ENCODE measurements at places on chromosomes 4 and X.

- no peak for DNase-seq
Measured at GRCh38 chr4:85166318-85166717, 199.8 kb upstream of the WDFY3 start.

- DNase-seq: no peak
Measured at GRCh38 chr4:8647094-8647570, 54.6 kb downstream of the CPZ start.

DNA sequence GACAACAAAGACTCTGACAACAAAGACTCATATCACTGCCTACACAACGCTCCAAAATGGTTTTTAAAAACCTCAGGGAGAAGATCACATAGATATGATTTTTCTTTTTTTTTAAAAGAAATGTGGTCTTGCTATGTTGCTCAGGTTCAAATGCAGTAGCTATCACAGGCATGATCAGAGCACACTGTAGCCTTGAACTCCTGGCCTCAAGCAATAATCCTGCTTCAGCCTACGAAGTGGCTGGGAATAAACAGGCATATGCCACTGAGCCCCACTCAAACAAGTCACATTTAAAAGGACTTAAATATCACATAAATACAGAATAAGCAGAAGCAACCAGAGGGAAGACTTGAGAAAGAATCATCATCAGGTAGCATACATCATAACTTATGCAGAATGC lies 14.7 kb downstream of the DHX15 start:
- DNase-seq: no peak

DNA sequence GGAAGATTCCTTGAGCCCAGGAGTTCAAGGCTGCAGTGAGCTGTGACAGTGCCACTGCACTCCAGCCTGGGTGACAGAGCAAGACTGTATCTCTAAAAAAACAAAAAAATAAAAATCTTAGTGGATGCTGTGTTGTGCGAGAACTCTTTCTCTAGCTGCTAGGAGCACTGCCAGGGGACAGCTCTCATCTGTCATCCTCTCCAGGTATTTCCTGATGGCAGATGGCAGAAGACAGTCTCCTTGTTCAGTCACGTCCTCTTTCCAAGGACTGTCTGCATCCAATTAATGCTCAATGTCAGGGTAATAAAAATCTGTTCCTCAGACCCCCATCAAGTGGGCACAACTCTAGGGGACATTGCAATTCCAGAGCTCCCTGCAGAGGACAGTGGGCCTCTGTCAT lies 29.2 kb downstream of the PPM1K start:
- DNase-seq: no peak

- no peak for DNase-seq
Measured at GRCh38 chrX:132877954-132878536, 80.4 kb downstream of the HS6ST2 start.

DNA sequence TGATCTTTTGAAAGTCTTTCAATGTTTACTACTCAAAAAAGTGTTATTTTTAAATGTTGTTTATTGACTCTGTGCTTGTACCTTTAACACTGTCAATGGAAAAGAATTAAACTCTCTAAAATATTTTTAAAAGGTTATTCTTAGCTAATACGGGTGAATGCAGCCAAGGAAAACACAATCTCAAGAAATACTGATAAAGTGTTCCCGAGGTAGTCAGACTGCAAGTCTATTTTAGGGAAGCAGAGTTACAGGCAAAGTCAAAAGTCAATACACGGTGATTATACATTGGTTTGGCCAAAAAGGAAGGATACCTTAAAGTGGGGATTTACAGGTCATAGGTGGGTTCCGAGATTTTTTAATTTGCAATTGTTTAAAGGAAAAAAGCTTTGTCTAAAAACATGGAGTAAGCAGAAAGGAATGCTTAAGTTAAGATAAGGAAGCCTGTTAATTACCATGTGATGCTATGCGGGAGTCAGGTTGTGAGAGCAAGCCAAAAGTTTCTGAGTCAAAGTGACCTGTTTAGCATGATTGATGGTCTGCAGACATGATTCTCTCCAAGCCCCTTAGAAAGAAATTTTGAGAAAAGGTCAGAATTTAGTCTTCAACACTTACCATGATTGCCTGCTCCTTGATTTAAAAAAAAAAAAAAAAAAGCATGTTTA lies 288.4 kb downstream of the KLHL4 start:
- DNase-seq: no peak

DNA sequence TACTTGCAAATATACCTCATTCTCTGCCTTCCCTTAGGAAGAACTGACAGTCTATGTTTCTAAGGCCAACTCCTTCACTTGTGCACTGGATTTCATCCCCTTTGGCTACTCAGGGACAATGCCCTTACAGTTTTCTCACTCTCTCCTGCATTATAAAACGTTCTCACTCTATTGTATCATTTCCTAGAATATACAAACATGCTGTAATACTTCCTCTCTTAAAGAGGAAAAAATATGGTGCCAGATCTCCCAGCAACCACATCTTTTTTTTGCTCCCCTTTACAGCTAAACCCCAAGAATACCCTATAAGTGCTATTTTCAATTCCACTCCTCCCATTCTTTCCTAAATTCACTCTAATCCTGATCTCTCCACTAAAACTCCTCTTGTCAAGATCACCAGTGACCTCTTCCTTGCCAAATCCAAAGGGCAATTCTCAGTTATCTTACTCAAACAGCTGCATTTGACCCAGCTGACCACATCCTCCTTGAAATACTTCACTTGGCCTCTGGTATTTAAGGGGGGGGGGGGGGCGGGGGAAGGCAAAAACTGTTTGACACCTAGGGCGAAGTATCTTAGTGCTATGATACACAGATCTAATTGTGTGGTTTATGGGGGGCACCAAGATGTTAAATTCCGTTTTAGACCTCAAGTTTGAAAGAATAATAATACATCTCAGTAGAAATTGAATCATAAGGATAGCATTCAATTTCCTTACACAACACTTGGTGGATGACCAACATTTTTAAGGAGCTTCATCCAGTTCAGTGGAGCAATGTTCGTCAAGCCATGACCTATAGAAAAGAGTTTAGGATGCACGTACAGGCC lies 1.6 kb downstream of the RCHY1 start:
- no peak for DNase-seq

GRCh38 chr4:168802222-168802621 lies 207.8 kb downstream of the CBR4 start:
- no peak for DNase-seq

DNA sequence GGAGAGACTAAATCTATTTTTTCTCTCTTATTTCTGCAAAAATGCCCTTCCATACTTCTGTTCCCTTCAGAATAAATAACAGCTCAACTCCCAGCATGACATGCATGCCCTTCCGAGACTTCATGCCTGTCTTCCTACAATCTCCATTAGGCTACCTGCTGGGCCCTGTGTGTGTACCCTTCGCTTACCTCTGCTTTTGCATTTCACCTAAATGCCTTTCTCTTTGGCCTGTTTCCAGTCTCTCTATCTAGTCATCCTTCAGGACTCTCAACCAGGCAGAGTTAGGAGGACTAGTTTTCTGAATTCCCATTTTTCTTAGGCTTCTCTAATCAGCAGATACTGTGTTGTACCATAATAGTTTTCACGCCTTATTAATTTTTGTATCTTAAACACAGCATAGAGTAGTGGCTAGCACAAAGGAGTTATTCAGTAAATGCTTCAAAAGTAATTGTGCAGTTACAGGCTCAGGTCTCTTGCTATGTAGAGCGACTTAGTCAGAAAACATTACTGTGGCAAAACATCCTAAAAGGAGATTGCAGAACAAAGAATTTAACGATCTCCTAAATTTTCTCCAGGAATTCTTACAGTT lies 20.5 kb downstream of the SEPTIN11 start:
- DNase-seq: no peak

GRCh38 chr4:145939441-145939750 lies 773 bp upstream of the ZNF827 start:
- no peak for DNase-seq

- no peak for DNase-seq
Measured at GRCh38 chr4:25011135-25011866, 19.4 kb downstream of the LGI2 start.

DNA sequence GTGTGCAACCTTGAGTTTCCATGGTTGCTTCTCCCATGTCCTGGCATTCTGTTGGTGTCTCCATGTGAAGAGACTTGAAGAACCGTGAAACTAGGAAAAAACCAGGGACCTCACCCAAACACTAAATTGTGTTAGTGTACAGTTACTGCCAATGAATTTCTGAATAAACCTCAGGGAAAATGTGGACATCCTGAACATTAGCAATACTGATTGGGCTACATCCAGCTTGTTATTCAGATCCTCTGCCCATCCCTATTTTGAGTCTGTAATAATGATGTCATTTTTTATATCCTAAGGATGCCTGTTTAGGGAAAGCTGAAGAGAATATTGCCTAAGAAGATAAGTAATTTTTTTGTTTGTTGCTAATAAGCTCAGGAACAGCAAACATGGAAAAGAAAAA lies 262.7 kb downstream of the TMA16 start:
- no peak for DNase-seq

- no peak for DNase-seq
Measured at GRCh38 chr4:19074036-19074435, 1052.5 kb upstream of the LCORL start.

DNA sequence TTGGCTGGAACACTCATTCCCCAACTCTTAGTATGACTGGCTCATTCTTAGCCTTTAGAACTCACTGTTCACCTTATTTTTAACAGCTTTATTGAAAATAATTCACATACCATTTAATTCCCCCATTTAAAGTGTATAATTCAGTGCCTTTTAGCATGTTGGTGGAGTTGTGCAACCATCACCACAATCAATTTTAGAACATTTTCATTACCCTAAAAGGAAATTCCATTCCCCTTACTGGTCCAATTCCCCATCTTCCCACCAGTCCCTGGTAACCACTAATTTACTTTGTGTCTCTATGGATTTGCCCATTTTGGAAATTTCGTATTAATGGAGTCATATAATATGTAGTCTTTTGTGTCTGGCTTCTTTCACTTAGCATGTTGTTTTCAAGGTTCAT lies 19.7 kb downstream of the NHSL2 start:
- DNase-seq: no peak

DNA sequence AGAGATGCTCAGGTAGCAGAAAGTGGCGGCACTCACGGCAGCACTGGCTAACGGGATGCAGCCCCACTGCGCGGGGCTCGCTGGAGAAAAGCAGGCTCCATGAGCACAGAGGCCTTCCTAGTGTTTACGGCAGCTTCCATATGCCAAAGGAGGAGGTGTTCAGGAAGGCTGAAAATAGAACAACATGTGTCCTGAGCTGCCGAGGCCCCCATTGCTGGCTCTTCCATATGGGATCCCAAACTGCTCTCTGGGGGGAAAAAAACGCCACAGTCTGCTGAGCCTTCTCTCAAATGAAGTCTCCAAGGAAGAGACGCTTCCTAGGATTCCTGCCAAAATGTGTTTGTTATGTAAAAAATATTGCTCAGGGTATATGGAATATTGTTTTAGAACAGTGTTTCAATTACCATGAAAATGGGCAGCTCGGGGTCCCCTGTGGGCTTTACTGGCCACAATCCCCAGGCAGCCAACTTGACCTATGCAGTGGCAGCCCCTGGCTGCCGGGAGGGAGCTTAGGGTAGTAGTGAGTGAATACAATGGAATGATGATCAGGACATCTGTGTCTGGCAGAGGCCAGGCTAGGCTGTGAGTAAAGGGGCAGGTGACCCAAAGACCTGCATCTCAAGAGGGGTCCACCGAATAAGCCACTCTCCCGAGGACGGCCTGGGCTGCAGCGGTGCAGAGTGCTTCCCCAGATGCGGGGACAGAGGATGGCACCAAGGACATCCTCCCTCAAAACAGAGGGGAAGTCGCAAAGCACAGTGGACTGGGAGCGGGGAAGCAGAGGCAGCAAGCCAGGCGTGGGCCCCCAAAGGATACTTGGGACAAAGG lies 170.1 kb downstream of the AFAP1 start:
- DNase-seq: no peak

- DNase-seq: no peak
Measured at GRCh38 chrX:47175588-47175980, 18.0 kb upstream of the UBA1 start.

GRCh38 chr4:105150503-105150902 lies 3.8 kb downstream of the TET2 start:
- DNase-seq: no peak

DNA sequence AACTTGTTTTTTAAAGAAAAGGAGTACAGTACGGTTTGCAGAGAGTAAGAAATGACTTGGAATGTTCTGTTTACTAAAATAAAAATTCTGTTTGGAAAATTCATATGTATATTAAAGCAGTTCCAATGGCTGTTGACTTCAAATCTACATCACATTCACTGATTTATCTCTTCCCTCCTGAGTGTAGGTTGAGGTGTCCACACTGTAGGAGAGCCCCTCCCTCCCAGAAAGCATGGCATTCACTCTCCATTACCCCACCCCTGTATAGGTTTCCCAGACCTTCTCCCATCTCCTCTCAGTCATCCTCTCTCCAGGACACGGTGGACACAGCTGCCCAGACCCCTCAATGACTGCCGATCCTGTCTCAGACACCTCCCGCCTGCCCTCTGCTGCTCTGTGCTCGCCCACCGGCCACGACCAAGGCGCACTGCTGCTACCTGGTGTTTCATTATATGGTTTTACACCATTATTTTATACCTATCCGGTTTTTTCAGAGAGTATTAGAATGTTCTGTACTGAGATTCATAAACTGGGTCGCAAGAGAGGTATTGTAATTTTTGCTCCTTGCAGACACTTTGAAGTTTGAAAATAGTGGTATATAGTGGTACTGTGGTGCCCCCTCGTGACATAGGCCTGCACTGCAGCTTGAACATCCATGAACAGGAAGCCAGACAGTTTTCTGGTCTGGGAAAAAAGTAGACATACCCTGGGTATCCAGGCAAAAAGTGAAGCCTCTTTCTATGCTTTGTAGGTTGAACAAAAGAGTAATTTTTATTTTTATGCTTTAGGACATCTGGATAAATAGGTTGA lies 38.8 kb upstream of the BEX4 start:
- DNase-seq: no peak

GRCh38 chr4:182878633-182879495 lies 38.3 kb downstream of the DCTD start:
- DNase-seq: no peak

GRCh38 chrX:16979226-16979625 lies 32.8 kb downstream of the REPS2 start:
- no peak for DNase-seq

DNA sequence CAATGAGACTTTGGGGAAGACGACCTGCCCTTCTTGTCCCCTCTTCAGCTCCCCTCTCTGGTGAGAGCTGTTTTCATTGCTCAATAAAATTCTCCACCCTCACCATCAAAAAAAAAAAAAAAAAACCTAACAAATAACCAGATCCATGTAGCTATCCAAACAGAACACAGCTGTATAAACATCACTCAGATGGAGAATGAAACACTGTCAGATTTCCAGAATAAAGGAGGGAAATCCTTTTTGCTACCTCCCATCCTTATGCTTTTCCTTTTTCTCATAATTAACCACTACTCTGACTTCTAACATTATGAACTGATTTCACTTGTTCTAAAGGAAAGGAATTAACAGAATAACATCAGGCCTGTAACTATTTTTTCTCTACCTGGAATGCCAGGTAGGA lies 155.6 kb downstream of the PPP4R3C start:
- no peak for DNase-seq

- DNase-seq: no peak
Measured at GRCh38 chr4:169744601-169745000, 13.1 kb downstream of the HPF1 start.

All from skeletal muscle cell (primary cell).